Stimulated activated CD8-positive, alpha-beta memory T cell treated with anti-CD3 and anti-CD28 coated beads, Interleukin-4, amount 100 ng/mL, for 4 hours (primary cell): ENCODE measurements at places on chromosomes 7 and 10.

DNA sequence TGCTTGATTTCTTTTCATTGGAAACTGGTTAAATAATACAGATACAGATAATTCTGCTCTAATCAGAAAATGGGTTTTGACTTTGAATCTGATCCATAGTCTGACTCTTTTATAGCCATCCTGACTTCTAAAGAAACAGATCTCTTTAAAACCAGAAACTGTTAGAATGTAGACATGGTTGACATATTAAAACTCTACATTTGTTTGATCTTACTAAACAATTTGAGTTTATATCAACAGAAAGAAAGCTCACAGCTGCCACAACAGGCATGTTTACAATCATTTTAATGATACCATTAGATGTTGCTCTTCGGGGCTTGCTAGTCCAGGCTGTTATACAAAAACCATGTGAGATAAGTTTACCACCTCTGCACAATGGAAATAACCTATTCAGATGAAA, 193.0 kb upstream of the SEMA3A start:
- no peak for DNase-seq

- no peak for DNase-seq
Measured at GRCh38 chr7:99373091-99374066, 1.2 kb upstream of the ARPC1B start.

DNA sequence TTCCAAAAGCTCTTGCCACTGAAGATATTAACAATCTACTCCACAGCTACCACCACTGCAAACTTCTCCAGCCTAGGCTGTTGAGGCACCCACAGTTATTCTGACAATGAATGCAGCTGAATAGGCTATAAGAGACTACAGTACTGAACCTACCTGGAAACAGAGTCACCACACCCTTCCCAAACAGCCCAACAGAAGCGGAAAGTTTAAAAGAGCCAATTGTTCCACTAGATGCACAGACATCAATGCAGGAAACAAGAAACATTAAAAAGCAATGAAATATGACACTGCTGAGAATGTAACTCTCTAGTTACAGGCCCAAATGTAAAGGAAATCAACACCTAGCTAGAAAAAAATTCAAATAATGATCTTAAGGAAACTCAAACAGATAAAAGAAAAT, 64.5 kb upstream of the PLA2G12B start:
- DNase-seq: no peak

GRCh38 chr10:71694039-71694501, 25.5 kb downstream of the C10orf105 start:
- DNase-seq: no peak

- DNase-seq: no peak
Measured at GRCh38 chr10:35872671-35873070, 230.6 kb upstream of the FZD8 start.

GRCh38 chr7:3585826-3586225, 284.8 kb downstream of the SDK1 start:
- DNase-seq: no peak

- no peak for DNase-seq
Measured at GRCh38 chr7:22363756-22364422, 6.9 kb upstream of the RAPGEF5 start.

DNA sequence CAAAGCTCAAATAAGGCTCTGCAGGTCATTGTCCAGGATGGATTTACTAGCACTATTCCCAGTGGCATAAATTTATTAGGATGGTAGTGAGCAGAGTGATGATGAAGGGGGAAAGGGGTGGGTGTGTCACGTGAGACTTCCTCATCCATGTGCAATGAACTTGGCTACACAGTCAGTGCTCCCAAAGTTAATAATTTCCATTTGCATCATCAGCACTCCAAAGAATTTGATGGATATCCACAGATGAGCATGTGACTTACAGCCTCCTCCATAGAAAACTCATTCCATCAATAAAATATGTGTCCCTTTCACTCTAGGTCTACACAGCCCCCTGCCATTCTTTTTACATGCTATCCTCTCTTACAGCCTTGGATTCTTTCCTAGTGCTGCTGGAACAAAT, 142.6 kb upstream of the PLPP4 start:
- no peak for DNase-seq

DNA sequence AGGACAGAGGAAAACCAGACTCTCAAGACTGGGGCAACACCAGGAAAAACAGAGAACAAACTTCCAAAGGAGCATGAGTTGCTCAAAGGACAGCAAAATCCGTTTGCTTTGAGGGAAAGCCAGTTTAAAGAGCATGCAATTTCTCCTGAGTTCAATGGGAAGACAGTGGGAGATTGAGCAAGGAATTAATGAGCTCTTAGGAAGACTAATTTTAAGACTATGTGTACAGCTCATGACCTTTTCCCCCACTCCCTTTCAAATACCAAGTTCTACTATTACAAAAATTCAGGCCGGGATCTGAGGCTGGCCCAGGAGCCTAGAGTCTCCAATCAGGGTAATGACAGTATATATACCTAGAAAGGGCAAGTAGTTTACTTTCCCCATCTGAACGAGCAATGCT, 79.2 kb downstream of the EPDR1 start:
- no peak for DNase-seq

- DNase-seq: no peak
Measured at GRCh38 chr10:86489071-86489810, 32.4 kb downstream of the WAPL start.

GRCh38 chr7:75711656-75712514, 26.9 kb downstream of the HIP1 start:
- no peak for DNase-seq

DNA sequence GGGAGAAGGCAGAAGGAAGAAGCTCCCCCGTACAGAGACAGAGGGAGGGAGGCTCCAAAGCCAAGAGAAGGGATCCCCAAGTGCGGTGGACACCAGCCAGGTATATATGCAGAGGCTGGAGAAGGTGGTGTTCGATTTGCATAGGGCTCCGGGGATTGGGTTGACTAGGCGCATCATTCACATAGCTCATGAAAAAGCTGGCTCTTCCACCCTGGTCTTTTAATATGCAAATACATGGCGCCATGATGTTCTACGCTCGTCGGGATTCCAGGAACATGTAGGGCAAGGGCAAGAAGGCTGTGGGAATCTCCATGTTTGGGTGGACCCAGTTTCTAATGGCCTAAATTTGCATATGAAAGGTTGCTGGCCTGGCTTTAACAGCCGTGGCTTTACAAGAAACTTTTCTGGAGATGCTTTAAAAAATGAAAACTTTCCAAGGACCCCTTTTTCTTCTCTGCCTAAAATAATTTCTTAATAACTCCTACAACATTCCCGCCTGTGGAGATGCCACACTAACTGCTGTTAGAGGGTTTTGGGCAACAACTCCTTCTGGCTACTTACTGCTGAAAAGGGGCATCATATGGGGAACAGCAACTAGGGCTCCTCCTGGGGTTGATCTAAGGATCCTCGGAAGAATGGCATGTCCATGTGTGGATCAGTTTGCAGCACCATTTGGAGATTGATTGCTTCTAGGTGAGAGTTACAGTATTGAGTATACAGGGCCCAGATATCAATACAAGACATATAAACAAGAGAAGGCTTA, 28.3 kb downstream of the C1GALT1 start:
- no peak for DNase-seq

GRCh38 chr10:80697926-80698325, 160.2 kb downstream of the SH2D4B start:
- no peak for DNase-seq

DNA sequence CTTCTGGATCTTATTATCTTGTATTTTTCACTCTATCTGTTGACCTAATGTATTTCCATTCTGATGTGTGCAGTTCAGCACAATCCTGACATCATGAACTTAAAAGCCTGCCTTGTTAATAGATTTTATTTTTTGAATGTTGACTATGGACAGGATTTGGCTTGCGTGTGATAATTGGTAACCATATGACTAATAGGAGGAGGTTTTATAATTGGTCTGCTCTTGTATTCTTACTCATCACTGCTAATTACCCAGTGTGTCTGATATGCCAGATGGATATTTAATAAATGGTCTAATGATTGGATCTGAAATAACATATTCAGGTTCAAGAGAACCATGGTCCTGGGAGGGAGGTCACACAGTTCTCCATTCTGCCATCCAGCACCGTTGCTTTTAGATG, 45.9 kb downstream of the MTURN start:
- no peak for DNase-seq

- no peak for DNase-seq
Measured at GRCh38 chr10:49071160-49071761, 44.1 kb downstream of the VSTM4 start.

DNA sequence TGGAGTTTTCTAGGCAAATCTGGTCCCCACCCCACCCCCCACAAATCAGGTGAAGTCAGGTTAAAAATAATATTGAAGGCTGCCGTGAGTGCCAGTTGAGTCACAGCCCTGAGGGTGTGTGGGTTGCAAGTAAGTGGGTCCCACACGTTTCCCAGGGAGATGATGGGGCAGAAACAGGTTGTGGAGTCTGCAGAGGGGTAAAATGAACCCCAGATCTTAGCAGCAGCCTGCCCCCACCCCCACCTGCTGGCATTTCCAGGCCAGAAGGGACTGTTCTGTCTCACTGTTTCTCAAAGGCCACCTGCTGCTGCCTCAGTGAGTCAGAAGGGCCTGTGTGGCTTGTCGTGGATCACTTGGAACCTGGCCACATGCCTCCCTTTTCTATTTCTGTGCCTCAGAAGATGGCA, 59.8 kb upstream of the SMNDC1 start:
- peak; percentile 54 for DNase-seq

- DNase-seq: no peak
Measured at GRCh38 chr10:117761695-117762094, 219.1 kb downstream of the EMX2 start.

GRCh38 chr7:72048420-72048819, 363.7 kb downstream of the CALN1 start:
- no peak for DNase-seq

- no peak for DNase-seq
Measured at GRCh38 chr7:101728128-101728527, 89.3 kb upstream of the CUX1 start.

- no peak for DNase-seq
Measured at GRCh38 chr7:151133266-151133985, 34.1 kb downstream of the GBX1 start.

DNA sequence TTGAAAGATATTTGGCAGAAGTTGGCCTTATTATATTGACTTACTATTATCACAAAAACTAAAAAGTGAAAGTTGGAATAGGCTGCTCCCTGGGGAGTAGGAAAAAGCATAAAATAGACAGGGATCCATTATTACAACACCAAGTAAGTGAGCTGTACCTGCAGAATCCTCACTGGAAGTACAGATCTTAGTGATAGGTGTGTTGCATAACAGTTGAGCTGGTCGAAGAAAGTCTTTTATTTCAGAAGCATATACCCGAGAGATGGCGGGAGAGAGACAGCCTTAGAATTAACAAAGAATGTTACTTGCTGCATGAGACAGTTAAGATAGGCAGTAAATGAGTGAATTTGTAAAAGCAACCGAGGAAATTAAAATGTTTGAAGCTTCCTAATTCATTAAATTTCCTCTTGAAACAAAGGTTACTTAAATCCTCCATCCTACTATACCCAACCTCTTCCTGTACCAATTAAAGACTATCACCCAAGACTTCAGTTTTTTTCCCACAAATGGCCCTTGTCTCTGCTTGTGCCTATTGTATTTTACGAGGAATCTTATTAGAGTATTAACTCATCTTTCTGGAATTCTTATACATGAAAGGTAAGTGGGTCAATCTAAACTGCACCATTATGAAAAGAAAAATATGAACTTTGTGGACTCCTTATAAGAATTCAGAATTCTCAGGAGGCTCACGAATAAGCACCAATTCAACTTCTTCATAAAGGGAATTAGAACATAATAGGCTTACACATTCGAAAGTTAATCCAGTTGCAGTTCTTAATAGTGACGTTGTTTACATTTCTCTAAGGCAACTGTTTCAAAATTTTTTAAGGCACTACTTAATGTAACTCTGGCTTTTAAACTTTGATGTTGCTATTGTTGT, 56.2 kb downstream of the CREM start:
- no peak for DNase-seq

GRCh38 chr7:876077-876971, at the start of gene GET4:
Gene GET4 (plus strand): TSS chr7:876554. CDS start chr7:876646, 92 bp downstream.
- DNase-seq: peak; percentile 93

- DNase-seq: no peak
Measured at GRCh38 chr10:36336315-36336714, 694.2 kb upstream of the FZD8 start.

DNA sequence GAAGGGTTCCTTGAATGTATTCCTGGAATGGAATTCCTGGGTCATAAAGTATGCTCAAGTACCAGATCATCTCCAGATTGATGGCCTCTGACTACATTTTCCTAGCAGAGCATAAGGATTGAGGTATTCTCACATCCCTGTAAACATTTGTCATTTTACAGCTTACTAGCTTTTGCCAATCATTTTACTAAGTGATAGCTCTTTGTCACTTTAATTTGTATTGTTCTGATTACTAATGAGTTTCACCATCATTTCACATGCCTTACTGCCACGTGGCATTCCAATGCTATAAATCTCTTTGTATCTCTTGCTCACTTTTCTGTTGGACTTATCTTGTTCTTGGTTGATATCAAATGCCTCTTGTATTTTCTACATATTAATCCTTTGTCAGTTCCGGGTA, 68.6 kb upstream of the CACNB2 start:
- no peak for DNase-seq

GRCh38 chr7:69640925-69641594, 42.8 kb downstream of the AUTS2 start:
- DNase-seq: no peak

DNA sequence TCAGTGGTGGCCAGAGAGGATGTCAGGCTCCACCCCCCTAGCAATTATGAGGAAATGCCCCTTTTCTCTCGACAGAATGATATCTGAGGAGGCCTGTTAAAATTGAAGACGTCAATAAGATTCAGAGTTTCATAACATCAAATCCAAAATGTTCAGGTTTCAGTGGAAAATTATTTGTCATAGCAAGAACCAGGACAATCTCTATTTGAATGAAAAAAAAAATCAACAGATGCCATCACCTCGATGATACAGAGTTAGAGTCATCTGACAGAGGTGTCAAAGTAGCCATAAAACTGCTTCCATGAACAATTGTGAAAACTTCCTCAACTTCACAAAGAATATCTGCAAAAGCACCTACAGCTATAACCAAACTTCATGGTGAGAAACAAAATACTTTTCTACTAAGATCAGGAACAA, 7.7 kb downstream of the TMEM273 start:
- no peak for DNase-seq

DNA sequence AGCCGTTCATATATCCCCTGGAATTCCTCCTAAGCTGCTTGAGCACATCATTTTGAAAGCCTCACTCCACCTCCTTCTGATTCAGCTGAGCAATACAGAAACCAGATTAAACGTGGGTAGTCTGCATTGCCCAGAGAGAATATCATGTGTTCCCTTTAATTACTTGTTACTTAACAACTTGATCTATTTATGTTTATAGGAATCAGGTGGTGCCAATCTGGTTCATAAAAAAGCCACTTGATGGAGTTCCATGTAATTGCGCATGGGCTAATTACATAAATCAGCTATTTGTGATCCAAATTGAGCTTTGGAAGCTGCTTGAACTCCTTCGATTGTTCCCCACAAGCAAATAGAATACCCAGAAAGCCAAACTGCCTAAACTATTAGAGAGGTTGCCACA, 114.7 kb upstream of the ADCY1 start:
- no peak for DNase-seq
